ENCODE measurements at places on chromosomes 7 and 10.

DNA sequence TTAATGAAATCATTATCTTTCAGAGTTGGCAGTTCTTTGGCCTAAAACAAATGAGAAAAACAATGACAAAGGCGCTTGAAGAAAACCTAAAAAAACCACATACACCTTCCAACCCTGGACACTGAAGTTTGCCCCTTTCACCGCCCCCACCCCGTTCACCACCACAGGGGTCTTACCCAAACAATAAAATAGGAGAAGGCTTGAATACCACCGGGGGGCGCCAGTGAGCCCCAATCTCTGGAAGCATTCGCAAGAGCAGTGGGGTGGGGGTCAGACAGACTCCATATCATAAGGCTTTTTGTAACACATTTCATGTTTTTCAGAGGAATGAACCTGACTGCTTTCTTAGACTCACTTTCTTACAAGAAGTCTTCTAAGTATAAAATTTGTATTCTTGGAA lies 163.6 kb downstream of the PIP4K2A start:
- peak; percentile 44 for DNase-seq

GRCh38 chr10:7519351-7519750 lies 108.5 kb upstream of the SFMBT2 start:
- DNase-seq, result no peak

DNA sequence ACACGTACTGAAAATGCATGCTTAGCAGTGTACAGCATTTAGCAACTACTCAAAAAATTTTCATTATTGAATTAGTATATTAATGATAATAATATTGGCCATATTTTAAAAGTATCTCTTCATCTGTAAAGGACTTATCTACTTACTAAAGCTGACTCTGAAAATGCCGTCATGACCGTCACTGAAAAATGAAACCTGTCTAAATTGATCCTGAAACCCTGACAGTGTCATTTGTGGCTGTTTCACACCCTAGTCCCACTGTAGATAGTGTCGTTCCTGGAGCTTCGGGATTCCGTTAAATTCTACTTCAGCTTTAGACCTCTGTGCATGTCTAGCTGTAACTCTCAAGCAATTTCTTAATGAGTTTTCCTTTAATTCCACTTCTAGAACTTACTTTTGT lies 35.8 kb upstream of the EZH2 start:
- DNase-seq, result no peak

DNA sequence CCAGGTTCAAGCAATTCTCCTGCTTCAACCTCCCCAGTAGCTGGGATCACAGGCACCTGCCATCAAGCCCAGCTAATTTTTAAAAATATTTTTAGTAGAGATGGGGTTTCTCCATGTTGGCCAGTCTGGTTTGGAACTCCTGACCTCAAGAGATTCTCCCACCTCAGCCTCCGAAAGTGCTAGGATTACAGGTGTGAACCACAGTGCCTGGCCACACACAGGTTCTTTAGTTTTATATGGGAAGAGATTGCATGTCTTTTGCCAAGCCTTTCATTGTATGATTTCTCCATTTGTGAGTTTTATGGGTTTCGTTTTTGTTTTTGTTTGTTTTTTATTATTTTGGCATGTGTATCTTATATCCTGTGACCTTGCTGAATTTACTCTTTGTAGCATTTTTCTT lies 40.9 kb downstream of the C1GALT1 start:
- DNase-seq, result no peak

GRCh38 chr7:6658618-6659345 lies 21.7 kb downstream of the ZNF316 start:
- no peak for DNase-seq

DNA sequence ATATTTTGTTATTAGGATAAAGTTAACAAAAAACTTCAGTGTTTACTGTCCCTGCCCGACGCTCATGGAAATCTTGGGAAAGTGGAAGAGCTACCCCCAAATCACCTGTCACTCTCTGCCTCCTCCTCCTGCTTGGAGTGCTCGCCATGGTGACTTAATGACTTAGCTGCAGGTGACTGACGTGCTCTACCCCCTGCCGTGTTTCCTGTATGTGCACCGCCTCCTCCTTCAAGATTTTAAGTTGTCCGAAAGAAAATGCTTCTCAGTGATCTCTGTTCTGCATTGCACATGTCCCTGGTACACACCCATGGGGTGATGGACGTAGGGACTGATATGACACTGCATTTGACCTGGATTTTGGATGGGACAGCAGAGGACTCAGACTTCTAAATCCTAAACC lies 338.8 kb upstream of the SHH start:
- no peak for DNase-seq

DNA sequence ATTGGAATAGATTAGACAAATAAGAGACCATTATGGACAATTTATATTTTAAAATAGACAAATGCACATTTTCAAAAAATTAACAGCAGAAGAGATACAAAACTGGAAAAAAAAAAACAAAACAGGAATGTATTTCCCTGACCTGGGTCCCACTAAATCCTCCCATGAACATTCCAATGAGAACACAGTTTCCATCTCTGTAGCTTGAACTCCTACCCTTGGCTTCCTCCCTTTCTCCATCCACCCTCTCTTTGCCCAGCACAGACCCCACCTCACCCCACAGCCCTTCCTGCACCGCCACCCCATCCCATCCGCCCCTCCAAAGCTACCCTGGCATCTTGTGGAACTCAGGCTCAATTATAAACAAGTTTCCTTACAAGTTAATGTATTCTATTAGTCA lies 71.2 kb upstream of the MPP7 start:
- no peak for DNase-seq

- no peak for DNase-seq
Measured at GRCh38 chr10:12579954-12580858, 230.9 kb downstream of the CAMK1D start.

DNA sequence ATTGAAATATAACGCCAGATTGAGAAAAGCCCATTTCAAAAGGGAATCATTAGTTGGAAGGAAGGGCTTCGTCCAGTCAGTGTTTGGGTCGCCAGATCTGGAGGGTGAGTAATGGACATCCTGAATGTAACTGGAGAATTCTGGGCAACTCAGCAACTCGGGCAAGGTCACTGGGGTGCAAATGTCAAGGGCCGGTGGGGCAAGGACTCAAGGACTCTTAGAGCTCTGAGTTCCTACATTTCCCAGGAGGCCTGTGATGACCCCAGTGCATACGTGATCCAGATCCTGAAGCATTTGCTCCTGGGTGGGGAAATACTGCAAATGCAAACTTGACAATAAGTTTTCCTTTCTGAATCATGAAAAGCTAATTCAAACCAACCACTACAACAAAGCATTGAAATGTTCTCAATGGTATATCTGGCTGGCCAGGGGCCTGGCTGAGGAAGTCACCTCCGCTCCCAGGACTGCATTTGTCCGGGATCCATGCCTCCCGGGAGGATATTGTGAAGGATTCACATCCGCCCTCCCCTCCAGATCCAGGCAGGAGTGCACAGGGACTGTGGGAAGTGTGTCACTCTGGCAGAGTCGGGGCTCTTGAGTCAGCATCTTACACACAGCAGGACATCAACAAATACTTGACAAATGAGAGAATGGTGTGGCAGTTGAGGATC lies 164.0 kb downstream of the FANK1 start:
- DNase-seq, result no peak

GRCh38 chr7:102167254-102167653 lies 119.4 kb upstream of the SH2B2 start:
- no peak for DNase-seq

DNA sequence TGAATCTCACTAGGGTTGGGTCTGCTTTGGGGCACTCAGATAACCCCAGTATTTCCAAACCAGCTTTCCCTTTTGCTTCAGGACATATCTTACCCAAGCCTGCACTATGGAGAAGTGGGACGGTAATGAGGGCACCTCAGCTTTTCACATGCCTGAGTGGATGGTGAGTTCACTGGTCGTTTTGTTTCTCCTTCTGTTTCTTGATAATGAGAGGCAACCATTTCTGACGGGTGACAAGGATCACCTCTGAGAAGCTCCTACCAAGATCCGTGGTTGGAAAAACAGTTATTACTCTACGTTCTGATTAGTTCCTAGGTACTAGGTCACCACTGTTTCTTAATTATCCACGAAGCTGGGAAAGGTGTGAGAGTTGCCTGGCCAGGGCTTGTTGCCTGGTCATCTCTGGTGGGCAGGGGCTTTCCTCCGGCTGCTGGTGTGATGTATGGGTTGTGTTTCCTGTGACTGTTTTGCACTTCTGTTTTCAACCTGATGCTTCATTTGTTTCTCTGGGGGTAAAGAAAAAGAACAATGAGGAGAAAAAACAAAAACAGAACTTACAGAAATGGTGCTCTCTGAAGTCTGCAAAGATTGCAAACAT lies 65.7 kb upstream of the STRIP2 start:
- DNase-seq, result no peak

DNA sequence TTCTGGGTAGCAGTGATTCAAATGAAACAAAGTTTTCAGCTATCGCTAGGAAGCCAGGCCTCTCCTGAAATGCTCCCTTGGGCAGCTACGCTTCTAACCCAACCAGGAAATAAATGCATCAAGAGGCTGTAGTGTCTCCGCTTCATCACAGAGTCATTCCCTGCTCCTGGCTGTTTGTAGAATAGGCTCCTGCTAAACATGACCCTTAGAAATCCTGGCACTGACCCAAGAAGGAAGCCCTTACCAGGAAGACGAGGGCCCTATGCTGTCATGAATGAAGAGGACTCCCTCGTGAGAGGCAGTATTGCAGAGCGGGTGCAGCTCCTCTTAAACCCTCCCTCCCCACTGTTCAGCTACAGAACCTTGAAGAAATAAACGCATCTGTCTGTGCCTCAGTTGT lies 48.3 kb downstream of the NOD1 start:
- no peak for DNase-seq

- DNase-seq, result no peak
Measured at GRCh38 chr10:84820120-84820519, 491.7 kb downstream of the CCSER2 start.

DNA sequence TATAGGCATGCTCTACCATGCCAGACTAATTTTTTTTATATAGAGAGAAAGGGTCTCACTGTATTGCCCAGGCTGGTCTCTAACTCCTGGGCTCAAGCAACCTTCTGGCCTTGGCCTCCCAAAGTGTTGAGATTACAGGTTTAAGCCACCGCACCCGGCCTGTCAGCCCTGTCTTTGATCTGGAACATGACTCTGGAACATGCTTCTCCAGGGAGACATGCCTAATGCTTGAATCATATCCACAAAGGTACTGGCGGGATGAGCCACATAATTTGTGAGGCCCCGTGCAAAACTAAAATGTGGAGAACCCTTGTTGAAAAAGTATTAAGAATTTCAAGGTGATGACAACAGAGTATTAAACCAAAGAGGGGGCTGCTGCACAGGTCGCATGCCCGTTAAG lies 282.8 kb downstream of the ARHGAP12 start:
- no peak for DNase-seq

GRCh38 chr7:158735935-158736334 lies 31.3 kb upstream of the NCAPG2 start:
- DNase-seq, result no peak

GRCh38 chr10:17409170-17409733 lies 45.1 kb downstream of the ST8SIA6 start:
- DNase-seq, result no peak

- no peak for DNase-seq
Measured at GRCh38 chr7:74254858-74255379, 720 bp upstream of the RFC2 start.

DNA sequence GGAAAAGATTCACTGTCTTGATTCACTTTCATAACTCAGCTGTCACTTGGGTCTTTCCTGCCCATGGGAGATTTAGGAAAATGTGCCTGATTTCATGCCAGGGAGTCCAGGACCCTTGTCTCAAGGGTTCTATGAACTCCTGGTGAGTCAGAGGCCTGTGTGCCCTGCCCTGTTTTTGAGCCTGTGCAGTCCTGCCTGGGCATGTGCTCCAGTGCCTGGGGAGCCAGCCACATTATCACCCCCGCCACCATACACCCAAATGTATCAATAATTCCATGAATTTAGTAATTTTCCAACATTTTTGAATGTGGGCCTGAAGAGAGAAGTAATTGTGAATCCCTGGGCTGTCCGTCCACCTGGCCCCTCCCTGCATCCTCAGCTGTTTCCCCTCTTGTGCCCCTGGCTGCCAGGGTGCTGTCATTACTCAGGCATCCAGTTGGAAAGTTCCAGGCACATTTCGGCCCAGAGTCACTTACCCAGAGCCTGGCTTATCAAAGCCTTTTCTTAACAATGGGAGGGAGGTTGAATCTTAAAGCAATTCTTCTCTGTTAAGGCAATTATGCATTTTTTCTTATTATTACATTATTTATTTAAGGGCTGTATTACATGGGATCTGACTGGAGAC lies 287.8 kb upstream of the CDC14C start:
- no peak for DNase-seq

DNA sequence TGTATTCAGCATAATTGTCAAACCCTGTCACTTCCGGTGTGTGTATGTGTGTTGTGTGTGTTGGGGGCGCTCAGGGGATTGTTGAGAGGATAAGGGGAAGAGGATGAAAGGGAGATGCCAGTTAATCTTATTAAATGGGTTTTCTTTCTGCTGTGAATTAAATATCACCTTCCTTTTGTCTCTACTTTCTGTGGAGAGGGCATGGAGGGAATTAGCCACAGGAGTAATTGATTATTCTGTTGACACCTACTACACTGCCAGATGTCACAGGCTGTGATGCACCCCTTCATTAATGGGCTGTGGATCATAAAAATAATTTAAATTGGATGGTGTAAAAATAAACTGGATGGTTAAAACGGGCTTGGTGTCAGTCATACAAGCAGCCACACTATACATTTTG lies 311.9 kb downstream of the MDFIC start:
- no peak for DNase-seq

DNA sequence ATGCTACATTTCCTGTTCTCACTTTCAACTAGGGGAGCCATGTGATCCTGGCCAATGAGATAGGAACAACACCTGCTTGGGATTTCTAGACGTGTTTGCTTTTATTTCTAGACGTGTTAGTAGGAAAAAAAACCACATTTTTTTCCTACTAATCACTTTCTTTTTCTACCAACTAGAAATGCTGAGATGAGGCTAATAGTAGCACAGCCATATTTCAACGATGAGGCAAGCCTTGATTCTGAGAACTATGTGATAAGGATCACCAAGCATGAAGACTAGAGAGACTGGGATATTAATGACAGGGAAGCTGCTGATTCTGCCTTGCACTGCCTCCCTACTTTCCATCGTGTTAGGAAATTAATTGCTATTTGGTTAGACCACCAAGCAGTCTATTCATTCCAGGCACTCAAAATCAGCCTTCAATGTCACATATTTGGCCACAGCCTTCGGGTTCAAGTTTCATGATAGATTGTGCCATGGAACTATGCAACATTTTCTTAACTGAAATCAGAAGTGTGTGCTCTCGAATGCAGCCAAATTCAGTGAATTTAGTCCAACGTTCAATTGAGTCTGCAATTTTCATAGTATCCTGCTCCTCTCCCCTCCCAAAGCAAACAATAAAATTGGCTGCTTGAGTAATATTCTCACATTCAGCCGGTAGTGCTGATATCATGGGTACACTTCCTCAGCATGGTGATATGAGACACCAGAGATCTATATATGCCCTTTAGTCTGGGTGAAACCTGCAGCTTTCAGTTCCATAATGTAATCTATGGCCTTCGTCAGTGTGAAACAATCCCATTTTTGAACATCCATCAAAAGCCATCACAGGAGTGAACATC lies 98.1 kb downstream of the GPR37 start:
- DNase-seq, result no peak
